ENCODE measurements at places on chromosomes 2 and 18. TPM values are rescaled to one million over a fixed set of nuclear protein-coding genes. Genes with fewer than 3 reads are reported as not detected.

The TRIB2 gene
- total RNA-seq: 63.1 TPM

The MOGAT1 gene
- not detected for total RNA-seq

The ALLC gene
- total RNA-seq: not detected

The NETO1 gene
- not detected for total RNA-seq

The NAT8 gene
- total RNA-seq: not detected

The EPG5 gene
- 9.4 TPM for total RNA-seq

The FOXI3 gene
- not detected for total RNA-seq

The NPHP1 gene
- 1.4 TPM for total RNA-seq

The SOS1 gene
- 10.5 TPM for total RNA-seq

The SIGLEC15 gene
- not detected for total RNA-seq

The TNP1 gene
- total RNA-seq: not detected

The ALKAL2 gene
- not detected for total RNA-seq

The ERFE gene
- 0.22 TPM for total RNA-seq

The KCNK3 gene
- under 0.01 TPM for total RNA-seq

The IDH1 gene
- total RNA-seq: 73.5 TPM

The OR6B2 gene
- total RNA-seq: not detected

The INHBB gene
- total RNA-seq: 32.7 TPM

The ALPP gene
- total RNA-seq: not detected

The PUM2 gene
- total RNA-seq: 52.3 TPM

The MARCHF4 gene
- total RNA-seq: under 0.01 TPM

The ARHGEF4 gene
- total RNA-seq: 0.98 TPM

The ST6GAL2 gene
- total RNA-seq: under 0.01 TPM

The GALNT14 gene
- not detected for total RNA-seq

The SLC11A1 gene
- total RNA-seq: 0.09 TPM

The TMEFF2 gene
- total RNA-seq: not detected

The C2orf49 gene
- total RNA-seq: 20.1 TPM

The RGPD4 gene
- not detected for total RNA-seq

The CPLX4 gene
- total RNA-seq: not detected

The ZNF385B gene
- total RNA-seq: not detected

The RASGRP3 gene
- total RNA-seq: 234 TPM

The FAM110C gene
- 0.17 TPM for total RNA-seq

The CNGA3 gene
- not detected for total RNA-seq

The LIMS3 gene
- total RNA-seq: 17.3 TPM

The CDH19 gene
- under 0.01 TPM for total RNA-seq

The C1QL2 gene
- not detected for total RNA-seq

The MFSD2B gene
- under 0.01 TPM for total RNA-seq

The IL36A gene
- not detected for total RNA-seq

The PFN4 gene
- total RNA-seq: 0.17 TPM

The LPIN2 gene
- 31.4 TPM for total RNA-seq

The ATP8B1 gene
- 31.9 TPM for total RNA-seq

The AOX1 gene
- total RNA-seq: 0.43 TPM

The SMAD4 gene
- total RNA-seq: 67.7 TPM

The LDLRAD4 gene
- 13.4 TPM for total RNA-seq

The DSG2 gene
- 15.0 TPM for total RNA-seq

The MRO gene
- total RNA-seq: not detected

The PTRHD1 gene
- 53.6 TPM for total RNA-seq

The SCG2 gene
- total RNA-seq: under 0.01 TPM

The CXCR1 gene
- total RNA-seq: not detected

The PLB1 gene
- total RNA-seq: 0.43 TPM

The MARCO gene
- not detected for total RNA-seq

The PLEK gene
- 0.22 TPM for total RNA-seq

The IL1B gene
- total RNA-seq: not detected

The FEV gene
- not detected for total RNA-seq

The M1AP gene
- not detected for total RNA-seq

The ABCB11 gene
- not detected for total RNA-seq

The EFEMP1 gene
- total RNA-seq: 8,510 TPM

The PCARE gene
- total RNA-seq: not detected

The SULT1C2 gene
- under 0.01 TPM for total RNA-seq

All from dermis lymphatic vessel endothelial cell (primary cell).